ENCODE measurements at places on chromosomes 1 and 21.

- no peak for DNase-seq
These were observed 181.3 kb upstream of the DMRTA2 start for GRCh38 chr1:50604580-50604979.

DNA sequence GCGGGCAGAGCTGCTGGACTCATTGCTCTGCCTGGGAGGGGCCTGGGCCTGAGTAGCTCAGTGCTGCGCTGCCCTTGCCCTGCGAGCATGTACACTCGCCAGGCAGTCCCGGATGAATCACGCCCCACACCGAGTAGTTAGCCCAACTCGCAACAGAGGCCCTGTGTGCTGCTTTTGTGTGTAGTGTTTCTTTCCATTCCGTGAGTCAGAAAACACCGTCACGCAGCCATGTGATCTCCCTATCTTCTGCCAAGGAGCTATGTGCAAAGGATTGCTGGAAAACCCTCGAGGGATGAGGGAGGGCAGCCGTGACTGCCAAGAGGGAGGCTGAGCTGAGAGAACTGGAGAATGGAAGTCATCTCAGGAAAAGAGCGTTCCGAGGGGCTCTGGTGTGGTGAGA, 37.3 kb downstream of the NENF start:
- no peak for DNase-seq

DNA sequence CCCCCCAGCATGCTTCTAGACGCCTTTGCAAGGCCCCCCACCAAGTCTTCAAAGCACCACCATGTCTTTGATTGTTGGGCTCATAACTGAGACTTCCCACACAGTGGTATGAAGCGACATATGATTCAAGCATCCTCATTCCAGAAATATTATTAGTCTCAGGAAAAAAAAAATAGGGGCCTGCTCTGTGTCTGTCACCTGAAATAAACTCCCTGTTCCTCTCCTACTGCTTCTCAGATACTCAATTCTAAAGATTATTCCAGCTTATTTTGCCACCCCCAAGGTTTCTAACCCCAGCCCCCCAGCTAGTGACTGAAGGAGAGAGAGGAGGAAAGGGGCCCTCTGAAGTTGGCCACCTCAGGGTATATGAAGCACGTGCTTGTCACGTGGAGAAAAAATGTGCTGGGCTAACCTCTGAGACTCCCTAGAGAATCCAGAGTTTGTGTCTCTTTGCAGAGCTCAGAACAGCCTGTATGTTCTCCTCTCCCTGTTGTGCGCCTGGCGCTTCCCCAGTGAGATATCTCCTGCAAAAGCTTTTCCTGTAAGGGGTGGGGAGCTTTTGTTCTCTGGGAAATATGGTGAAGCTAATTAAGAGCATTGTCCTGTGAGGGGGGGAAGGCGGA, 35.9 kb upstream of the RASAL2 start:
- no peak for DNase-seq

DNA sequence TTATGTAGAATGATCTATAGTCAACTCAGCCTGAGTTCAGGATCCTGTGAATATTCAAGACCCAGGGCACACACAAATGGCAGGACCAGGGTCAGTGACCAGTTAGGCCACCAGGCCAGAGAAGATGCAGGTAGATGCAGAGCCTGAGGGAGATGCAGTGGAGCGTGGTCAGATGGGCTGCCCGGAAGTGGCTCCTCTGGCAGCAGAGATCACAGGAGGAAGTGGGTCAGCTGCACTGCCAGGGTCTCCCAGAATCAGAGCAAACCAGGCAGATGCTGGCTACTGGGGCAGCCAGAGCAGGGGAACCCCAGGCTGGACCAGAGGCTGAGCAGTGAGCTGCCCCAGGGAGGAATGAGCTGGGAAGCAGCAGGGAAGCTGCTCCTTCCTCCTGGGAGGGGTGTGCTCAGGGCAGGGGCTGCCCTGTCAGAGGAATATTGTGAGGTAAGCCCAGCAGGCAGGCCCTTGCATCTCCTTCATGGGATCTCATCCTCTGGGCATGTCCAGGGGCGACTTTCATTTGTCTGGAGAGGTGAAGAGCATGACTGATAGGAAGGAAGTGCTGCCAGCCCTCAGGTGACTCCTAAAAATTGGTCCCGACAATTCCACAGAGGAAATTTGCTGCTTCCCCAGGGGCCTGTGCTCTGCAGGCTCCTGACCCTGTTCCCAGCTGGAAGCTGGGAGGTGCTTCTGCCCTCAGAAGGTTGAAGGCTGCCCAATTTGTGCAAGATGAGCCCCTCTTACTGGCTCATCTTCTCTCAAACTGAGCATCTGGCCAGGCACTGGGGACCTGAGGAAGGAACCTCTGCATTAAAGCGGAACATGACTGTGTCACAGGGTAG, 49.3 kb downstream of the STUM start:
- DNase-seq: no peak

DNA sequence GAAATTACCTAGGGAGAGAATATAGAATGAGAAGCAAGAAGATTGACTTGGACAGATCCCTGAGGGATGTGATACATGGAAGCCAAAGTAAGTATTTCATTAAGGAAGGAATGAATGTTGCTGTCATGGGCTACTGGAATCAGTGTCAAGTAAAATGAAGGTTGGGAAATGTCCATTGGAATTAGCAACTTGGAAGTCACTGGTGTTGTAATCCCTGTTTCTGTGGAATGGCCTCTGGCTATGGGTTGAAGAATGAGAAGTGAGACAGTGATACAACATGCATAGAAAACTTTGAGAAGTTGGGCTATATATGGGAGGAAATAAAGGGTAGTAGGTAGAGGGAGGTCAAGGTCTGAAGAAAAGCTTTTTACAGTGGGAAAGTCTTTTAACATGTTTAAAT, 54.7 kb downstream of the CCDC18 start:
- DNase-seq: no peak

DNA sequence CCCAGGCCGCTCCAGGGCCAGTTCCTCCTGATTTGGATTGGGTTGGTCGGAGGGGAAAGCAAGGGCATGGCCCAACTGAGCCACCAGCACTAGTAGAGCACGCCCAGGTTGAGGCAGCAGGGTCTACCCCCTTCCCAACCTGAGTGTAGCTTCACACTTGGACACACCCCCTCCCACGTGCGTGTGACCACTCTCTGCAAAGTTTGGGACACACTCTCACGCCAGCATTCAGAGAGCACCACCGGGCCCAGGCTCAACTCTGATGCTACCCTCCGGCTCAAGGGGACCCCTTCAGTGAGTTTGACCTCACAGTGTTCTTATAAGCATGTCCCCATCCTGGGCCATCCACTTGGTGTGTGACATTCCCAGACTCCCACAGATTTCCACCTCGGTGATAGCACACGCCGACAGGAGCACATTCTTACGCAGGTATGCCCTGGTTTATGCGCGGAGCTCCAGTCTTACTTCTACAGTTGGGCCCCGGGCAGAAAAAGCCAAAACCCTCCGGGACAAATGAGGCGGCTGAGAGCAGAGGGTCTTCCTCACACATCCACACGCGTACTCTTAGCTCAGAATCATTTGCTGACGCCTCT, 3.0 kb upstream of the DMRTA2 start:
- DNase-seq: no peak

GRCh38 chr1:212621949-212622305, 13.4 kb downstream of the ATF3 start:
- DNase-seq: no peak

DNA sequence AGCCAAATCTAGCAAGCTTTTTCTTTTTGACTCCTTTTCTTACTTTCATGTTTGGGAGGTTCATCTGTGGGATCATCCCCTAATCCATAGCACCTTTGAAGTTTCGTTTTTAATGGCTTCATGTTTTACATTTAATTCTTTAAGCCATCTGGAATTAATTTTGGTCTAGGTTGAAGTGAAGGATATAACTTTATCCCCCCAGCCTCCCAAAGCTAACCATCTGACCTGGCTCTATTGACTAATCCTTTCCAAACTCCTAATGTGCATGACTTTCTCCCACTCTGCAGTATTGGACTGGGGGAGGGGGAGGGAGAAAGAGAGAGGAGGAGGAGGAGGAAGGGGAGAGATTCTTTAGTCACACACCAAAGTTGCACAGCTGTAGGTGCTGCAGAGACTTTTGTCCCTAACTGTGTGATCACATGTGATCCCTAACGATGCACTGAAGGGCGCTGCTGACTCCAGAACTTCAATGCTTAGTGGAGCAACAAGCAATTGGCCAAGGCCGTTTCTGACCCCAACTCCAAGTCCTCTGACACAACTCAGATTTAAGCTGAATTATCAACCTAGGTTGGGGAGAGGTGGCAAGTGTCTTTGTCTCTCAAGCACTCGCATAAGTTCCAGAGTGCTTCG, 191.6 kb downstream of the HUNK start:
- no peak for DNase-seq

DNA sequence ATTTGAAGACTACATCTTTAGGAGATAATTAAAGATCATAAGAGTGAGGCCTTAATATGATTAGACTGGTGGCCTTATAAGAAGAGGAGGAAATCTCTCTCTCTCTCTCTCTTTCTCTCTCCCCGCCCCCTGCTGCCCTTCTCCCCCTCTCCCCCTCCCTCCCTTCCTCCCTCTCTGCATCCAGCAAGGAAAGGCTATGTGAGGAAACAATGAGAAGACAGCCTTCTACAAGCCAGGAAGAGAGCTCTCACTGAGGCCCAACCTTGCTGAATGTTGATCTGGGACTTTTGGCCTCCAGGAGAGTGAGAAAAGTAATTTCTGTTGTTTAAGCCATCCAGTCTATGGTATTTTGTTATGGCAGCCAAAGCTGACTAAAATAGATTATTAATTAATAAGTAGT, 21.6 kb downstream of the FOXD3 start:
- DNase-seq: no peak

DNA sequence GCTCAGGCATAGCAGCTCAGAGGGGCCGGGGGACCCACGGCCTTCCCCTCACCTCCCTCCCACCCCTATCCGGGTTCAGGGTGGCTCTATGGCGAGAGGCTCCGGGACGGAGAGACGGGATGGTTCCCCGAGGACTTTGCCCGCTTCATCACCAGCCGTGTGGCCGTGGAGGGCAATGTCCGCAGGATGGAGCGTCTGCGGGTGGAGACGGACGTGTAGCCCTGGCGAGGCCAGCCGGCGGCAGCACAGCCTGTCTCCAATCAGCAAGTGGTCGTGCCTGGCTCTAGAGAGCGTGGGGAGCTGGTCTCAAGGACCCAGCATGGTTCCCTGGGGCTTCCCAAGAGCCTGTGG, 25.9 kb downstream of the ARHGEF16 start:
- no peak for DNase-seq

DNA sequence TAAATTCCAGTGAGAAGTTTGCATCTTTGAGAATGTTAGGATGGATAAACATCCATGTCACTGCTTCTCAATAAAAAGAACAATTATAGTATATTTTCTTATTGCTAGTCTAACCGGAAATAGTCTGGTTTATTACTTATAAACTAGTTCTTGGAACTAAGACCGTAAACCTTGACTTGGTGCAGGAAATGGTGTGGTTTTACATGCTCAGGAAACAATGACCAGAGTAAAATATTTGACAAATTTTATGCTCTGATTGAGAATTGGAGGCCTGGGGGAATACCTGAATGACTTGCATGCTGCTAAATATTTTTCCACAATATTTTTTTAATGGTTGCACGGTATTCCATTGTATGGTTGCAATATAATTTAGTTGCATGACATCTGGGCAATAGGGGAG, 76.3 kb downstream of the XCL2 start:
- no peak for DNase-seq

GRCh38 chr1:43527111-43527878, 3.4 kb upstream of the PTPRF start:
- no peak for DNase-seq

GRCh38 chr1:180909005-180909414, 3.7 kb upstream of the KIAA1614 start:
- no peak for DNase-seq

- DNase-seq: no peak
These were observed 29.8 kb downstream of the C1orf116 start for GRCh38 chr1:207002724-207003146.

GRCh38 chr1:170012920-170013319, 61.6 kb downstream of the KIFAP3 start:
- no peak for DNase-seq

DNA sequence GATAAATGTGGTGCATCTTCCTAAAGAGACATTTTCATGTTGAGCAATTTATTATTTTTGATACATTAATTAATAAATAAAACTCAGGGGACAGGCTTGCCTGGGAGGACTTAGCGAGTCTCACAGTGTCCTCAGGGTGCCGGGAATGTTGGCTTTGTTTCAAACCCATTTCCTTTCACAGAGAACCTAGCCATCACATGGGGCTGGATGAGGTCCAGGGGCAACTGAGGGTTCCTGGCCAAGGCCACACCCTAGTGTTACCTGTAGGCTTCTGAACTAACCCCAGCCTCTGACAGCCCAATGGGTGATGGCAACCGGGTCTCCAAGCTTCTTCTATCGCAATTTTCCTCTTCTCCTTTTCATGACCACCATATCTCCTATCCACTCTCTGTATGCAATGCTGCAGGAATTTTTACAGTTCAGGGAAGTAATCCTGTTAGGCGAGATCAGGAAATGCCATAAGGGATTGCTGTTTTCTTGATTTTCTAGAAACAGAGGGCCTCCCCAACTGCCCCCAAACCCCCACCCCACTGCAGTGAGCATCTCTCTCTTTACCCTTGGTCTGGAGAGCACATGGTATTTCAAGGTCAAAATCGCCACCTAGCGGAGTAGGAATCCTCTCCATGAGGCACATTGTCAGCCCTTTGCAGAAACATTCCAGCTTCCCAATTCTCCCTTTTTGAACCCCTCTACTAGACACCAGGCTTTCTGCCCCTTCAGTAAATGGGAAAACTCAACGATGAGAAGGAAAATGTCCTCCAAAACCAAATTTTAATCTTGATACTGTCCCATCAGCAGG, 22.1 kb upstream of the SMYD3 start:
- no peak for DNase-seq

DNA sequence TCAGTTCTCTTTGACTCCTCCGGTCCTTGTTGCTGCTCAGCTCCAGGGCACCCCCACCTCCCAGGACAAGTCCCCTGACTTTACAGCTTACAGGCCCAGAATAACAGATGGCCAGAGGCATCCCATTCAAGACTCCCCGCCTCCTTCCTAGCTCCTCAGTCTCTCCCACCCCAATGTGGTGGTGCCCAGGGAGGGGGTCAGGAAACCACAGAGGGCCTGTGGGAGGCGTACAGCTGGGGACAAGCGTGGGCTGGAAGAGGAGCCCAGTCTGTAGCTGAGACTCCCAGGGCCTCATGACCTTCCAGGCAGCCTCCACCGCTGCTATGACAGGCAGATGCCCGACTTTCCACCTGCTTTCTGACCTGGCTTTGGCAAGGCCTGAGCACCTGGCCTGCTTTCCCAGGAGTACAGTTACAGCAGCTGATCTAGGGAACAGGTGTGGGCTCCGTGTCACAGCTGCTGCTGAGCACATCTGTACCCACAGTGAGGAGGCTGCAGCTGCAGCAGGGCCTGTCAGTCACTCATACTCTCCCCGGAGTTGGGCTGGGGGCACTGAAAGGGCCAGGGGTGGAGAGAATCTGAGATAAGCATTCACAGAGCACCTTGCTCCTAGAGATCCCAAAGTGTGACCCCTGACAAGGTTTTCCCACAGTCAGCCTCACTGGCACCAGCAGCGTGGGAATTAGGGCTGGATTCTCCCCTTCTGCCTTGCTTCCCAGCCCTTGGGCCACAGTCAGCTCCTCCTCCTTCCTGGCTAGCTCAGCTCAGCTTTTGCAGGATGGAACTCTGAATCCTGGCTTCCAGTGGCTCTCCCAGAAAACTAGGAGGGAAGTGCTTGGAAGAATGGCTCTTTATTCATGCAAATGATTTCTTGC, 7.1 kb upstream of the NAV1 start:
- no peak for DNase-seq

GRCh38 chr1:223843934-223844786, 1.6 kb downstream of the TP53BP2 start:
- no peak for DNase-seq

Data from GM18507 (cell line).